ENCODE measurements at places on chromosomes 16 and 17.

DNA sequence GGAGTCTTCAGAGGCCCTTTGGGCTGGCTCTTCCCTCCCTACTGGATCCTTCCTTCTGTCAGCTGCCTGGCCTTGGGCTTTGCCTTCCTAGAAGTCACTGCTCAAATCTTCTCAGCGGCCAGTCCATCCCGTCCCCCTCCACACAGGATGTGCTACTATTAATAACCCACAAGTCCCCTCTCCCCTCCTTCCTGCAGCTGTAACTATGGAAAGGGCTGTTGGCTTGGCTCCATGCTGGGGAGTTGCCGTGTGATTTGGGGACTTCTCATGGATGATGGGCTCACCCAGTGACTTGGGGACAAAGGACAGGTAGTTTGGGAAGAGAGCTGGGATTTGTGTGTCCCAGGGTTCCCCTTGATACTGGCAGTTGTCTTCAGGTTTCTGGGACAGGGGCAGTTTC lies 19.4 kb downstream of the TMEM94 start:
- DNase-seq: no peak

DNA sequence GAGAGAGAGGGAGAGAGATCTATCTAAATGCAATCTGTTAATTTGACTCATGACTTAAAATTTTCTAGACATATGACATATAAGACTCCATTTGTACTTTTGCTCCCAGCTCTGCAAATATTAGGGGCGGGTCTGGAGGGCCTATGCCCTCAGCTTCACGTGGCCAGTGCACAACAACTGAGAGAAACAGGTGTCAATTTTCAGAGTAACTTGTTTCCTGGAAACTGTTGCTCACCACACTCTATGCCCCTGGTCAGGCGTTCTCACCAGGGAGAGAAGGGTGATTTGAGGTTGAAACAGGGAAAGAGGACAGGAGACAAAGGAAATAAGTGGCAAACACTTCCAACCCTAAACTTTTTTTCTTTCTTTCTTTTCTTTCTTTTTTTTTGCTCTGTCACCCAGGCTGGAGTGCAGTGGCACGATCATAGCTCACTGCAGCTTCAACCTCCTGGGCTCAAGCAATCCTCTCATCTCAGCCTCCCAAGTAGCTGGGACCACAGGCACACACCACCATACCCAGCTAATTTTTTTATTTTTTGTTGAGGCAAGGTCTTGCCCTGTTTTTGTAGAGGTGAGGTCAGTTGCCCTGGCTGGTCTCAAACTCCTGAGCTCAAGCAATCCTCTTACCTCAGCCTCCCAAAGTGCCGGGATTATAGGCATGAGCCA lies 270.0 kb downstream of the SLC39A11 start:
- no peak for DNase-seq

- no peak for DNase-seq
Observed at GRCh38 chr16:69486724-69487123, 62.3 kb downstream of the CYB5B start.

GRCh38 chr16:47198180-47198575 lies 54.4 kb upstream of the NETO2 start:
- no peak for DNase-seq

DNA sequence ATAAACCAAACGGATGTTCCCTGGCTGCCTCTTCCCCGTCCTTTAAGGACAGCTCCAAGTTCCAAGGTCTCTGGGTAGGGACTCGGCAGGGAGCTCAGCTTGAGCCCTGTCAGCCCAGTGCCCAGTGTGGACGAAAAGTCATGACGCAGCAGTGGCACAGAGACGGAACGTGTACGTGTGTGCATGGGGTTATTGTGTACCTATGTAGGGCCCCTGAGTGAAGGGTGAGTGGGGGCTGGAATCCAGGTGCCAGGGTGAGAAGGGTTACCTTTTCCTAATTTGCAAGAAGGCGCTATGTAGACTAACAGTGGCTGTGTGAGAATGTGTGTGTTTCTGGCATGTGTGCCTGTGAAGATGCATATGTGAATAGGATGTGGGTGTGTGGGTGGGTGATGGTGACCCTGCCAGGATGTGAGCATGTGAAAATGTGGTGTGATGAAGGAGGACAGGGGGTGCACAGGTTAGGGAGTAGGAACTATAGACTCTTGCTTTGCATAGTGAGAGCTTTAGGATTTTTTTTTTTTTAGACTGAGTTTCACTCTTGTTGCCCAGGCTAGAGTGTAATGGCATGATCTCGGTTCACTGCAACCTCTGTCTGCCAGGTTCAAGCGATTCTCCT lies 6.0 kb downstream of the SCN4A start:
- DNase-seq: peak; percentile 34

- no peak for DNase-seq
Observed at GRCh38 chr16:27719106-27719445, 169.1 kb downstream of the KATNIP start.

GRCh38 chr17:8186446-8186786 lies 3.6 kb downstream of the BORCS6 start:
- DNase-seq: no peak

GRCh38 chr17:74464730-74465377 lies 1.6 kb upstream of the CD300A start:
- DNase-seq: no peak

DNA sequence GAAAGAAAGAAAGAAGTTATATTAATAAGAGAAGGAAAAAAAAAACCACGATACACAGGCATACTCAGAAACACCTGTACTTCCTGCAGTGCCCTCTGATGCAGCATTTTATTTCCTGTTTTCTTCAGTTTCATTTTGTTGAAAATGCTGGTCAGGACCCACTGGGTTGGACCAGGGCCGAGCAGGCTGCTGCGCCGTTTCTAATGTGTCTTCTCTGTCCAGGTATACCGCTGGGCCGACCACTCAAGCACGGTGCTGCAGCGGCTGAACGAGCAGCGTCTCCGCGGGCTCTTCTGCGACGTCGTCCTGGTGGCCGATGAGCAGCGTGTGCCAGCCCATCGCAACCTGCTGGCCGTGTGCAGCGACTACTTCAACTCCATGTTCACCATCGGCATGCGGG lies 8.3 kb downstream of the KLHL36 start:
- DNase-seq: no peak

- no peak for DNase-seq
Observed at GRCh38 chr16:11310997-11311561, 29.9 kb upstream of the PRM1 start.

DNA sequence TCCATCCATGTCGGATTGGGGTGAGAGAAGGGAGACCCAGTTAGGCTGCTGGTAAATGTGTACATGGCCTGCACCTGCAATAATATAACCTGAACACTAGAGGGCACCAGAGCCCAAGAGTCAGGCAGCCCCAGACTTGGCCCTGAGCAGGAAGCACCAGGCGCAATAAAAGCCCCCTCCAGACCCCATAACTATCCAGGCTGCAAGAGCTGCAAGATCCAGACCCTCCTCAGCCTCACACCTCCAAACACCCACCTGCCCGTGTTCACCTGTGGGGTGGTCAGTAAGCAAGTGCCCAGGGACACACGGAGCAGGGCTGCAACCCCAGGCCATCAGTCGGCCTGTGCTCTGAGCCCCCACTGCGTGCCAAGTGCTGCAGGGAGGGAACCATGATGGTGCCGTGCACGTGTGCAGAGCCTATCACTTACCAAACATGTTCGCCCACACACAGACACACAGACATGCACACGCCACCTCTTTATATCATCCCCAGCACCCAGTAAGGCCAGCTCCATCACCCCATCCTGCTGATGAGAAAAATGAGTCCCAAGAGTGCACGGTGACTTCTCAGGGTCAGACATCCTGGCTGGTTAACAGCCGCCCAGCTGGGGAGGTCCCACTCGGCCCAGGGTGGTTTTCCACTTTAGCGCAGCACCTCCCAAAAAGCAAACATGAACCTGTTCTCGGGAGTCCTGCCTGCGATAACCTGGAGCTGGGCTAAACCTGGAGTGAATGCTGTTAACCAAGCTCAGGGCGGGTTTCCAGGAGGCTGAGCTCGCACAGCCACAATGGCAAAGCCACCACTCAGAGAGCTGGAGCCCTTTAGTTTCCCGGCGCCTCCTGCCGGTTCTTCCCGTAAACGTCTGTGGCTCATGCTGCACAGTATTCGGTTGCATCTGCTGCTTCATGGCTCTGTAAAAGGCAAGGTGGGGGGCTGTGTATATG lies 439.8 kb downstream of the SOX9 start:
- peak; percentile 31 for DNase-seq

- peak; percentile 46 for DNase-seq
Observed at GRCh38 chr16:12781777-12782176, 21.9 kb downstream of the CPPED1 start.

DNA sequence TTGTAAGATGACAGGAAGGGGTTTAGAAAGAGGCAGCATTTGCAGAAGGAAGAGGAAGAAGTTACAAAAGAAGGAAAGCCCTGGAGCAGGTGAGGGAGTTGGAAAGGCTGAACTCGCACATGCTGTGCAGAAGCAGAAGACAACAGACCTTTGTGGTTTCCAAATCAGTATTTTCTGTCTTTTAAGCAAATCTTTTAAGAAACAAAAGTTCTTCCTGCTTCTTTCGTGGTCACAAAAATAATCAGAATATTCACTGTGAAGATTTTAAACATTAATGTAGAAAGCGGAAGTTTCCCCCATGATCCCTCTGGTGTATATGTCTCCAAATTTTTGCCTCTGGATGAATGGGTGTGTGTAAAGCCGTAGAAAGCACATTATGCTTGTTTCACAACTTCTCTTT lies 25.8 kb downstream of the ZNRF1 start:
- DNase-seq: no peak

- no peak for DNase-seq
Observed at GRCh38 chr17:78933959-78934568, 8.9 kb upstream of the TIMP2 start.

DNA sequence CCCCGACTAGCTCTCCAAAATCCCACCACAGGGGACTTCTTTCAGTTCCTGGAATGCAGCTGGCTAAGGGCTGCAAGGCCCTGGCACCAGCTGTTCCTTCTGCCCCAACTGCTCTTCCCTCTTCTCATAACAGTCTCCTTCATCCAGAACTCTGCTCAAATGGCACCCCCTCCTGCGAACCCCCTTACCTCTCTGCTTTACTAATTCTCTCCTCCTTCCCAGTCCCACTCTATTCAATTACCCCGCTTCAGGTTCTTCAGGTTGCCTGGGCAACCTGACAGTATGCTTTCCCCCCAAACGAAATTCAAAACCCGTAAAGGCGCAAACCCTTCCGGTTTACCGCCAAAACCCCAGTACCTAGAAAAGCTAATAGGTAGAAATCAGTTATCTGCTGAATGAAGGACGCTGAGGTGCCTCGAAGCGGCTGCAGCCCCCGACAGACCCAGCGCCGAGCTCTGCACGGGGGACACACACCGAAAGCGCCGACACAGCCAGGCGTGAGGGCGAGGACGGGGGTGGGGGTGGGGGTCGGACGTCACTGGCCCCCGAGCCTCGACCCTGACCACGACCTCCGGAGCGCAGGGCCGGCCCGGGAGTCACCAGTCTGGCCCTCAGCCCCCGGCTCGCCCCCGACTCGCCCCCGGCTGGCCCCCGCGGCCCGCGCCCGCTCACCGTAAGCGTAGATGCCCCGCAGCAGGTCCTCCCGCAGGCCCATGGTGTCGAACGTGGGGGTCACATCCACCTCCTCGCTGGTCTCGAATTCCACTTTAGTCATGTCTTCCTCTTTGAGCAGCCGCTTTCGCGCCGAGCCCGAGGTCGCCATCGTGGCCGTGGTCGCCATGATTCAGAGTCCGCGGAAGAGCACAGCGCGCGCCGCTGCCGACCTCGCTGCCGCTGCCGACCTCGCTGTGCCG lies 550 bp downstream of the EIF4A3 start:
- DNase-seq: peak; percentile 17

- peak; percentile 58 for DNase-seq
Observed at GRCh38 chr16:11405331-11406176, 60.3 kb downstream of the RMI2 start.

- peak; percentile 22 for DNase-seq
Observed at GRCh38 chr16:69520800-69521602, 44.8 kb upstream of the NFAT5 start.

- DNase-seq: no peak
Observed at GRCh38 chr17:40615068-40615840, 32.4 kb downstream of the SMARCE1 start.

DNA sequence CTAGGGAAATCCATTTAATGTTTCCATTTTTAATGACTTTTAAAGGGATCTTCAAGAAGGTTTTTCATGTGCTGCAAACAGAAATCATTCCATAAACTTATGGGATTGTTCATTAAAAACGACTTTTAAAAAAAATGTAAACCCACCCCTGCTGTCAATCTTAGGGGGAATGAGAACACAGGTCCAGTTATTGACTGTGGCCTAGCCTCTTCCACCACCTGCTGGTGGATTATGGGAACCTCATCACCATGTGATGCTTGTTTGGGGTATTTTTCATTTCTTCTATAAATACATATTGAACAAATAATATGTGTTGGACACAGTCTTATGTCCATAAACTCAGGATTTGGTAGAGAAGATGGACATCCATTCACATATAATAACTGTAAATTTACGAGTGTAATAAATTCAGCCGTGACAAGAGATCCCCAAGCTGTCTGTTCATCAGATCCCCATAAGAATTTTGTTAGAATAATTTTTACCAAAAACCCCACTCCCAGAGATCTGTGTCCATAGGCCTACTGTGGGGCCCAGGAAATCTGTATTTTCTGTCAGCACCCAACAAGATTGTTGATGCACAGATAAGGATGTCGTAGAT lies 42.0 kb upstream of the TMC5 start:
- DNase-seq: peak; percentile 36

- no peak for DNase-seq
Observed at GRCh38 chr16:1119766-1120576, 23.9 kb upstream of the C1QTNF8 start.

- no peak for DNase-seq
Observed at GRCh38 chr16:77868052-77868451, 79.7 kb downstream of the VAT1L start.

- DNase-seq: no peak
Observed at GRCh38 chr17:55722742-55723487, at the start of gene TMEM100. TSS of gene TMEM100 (minus strand) at chr17:55722864. CDS start at chr17:55721070, 1,794 bp downstream.

DNA sequence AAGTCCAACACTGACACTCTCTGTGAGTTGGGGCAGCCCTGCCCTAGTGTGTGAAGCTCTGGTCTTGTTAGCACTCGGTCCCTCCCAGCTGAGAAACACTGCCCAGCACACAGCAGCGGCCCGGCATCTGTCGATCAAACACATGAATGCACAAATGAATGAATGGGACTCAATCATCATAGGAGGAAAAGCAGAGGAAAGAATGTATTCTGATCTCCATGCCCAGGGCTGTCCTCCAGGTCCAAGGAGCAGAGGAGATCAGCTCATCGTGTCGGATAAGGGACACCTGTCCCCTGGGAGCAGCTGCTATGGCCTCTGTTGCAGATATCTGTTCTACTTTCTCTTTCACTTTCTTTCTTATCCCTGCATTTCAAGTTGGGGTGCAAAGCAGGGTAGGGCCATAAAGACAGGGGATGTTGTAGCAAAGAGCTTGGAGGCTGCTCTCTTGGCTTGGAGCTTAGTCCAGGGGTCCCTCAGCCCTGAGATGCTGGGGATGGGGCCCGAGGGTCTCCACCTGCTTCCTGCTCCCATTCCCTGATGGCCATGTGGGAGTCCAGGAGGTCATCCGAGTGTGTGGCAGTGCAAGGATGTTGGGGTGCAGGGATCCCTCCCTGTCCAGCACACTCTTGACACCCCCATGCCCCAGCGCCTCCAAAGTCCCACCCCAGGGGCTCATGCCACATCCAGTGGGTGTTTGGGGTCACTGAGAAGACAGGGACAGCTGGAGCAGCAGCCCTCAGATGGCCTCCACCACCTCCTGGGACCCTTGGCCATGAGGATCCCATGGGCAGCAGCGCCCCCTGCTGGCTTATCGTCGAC lies 88.2 kb downstream of the IRF8 start:
- DNase-seq: peak; percentile 33

- no peak for DNase-seq
Observed at GRCh38 chr17:55478971-55479370, 32.3 kb downstream of the SMIM36 start.
